ENCODE measurements at places on chromosomes 5 and 9.

- DNase-seq, result no peak
These were observed 16.8 kb downstream of the NUP214 start for GRCh38 chr9:131142160-131142559.

DNA sequence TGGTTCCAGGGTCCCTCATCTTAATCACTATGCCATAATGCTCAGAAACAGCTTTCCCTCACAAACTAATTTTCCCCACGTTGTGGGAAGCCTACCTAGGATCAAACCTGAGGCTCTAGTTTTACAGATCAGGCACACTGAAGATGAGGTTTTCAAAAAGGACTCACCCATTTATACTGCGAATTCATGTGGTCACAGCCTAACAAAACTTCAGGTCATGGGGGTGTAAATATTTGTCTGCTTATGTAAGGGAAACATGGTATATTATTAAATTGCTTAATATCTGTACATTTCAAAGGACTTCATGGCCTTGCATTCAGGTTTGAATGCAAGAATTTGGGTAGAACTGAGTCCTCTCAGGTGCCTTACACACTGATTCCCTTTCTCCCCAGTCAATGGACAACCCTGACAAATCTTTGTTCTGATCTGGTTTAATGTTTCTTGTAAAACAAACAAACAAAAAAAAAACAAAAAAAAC is 12.1 kb downstream of the ZFAND5 start:
- DNase-seq, result no peak

GRCh38 chr5:38456657-38457399 is 99.6 kb downstream of the LIFR start:
- DNase-seq, result no peak

DNA sequence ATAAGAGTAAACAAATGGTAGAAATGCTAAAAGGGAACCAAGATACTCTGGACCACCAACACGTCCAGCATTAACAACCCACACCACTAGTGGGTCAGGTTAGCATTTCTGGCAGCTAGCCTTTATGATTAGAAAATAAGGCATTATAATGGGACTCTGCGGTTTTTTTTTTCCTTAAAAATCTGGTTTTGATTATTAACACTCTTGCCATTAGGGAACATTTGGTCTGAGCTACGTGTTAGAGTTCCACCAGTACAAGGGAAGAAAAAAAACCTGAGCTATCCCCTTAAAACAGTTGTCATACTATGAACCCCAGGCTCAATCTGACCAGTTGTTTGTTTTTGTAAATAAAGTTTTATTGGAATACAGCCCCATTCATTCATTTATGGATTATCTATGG is 110.4 kb downstream of the NTRK2 start:
- no peak for DNase-seq

DNA sequence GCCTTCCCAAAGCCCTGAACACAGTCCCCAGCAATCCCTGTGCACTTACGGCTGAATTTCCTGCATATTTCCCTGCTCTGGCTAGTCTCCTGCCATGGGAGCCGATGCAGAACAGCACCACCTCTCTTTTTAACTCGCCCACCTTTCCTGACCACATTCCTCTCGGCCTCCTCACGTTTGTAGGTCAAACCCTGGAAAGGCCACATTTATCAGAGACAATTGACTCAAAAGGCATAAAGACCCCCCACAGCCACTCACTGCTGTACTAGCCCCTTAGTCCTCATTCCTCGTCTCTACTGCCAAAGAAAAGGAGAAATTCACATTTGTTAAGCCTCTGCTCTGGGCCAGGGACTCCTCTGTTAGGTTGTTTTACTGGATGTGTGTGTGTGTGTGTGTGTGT is 43.6 kb downstream of the ENC1 start:
- DNase-seq, result no peak

DNA sequence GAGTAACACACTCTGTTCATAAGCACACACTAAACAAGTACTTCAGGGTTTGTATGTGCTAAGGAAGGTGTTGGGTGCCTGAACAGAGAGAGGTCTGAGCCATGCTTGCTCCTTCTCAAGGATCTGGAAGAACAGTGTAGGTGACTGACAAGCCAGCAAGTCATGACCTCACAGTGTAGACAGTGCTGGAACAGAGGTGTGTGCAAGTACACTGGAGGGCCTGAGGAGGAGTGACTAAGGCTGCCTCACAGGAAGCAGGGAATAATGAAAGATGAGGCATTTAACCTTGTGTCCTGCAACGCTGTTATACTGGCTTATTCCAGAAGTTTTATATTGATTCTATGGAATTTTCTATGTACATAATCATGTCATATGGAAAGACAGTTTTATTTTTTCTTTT is 83.9 kb downstream of the TMEM174 start:
- DNase-seq, result no peak

DNA sequence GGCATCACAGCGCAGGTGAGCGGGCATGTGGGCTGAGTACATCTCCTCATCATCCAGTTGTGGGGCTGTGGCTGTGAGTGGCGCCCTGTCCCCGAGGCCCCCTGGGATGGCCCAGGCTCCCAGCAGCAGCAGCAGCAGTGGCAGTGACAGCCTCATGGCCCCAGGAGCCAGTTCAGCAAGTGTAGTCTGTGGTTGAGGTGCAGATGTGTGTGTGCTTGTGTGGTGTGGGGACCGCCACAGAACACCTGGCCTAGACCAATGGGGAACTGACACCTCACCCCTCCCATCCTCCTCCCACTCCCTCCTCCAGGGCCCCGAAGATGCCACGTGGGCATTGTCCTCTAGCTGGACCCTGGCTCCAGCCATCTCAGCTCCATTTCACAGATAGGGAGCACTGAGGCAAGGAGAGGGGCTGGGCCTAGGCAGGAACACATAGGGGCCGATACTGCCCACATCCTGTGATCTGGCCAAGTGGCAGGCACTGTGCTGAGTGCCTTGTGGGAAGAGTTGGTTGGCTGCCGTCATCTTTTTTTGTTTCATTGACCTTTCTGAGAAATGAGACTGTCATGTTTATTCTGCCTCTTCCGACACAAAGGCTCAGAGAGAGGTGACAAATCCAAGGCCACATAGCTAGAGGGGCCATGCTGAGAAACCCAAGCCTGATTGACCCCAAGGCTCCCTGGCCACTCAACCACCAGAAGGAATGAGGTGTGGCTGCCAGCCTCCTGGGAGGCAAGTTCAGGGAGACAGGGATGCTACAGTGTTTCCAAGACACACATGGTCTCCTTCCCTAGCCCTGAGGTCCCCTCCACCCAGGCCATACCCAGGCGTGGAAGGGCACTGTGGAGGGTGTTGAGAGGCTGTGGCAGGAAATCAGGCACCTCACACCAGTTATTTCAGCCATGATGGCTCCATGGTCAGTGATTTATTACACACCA is at the start of gene MZB1:
Gene MZB1, minus strand, starts transcription at position 213 of the 938 bp plus-strand sequence. Its CDS starts 57 bp downstream, at position 156.
- DNase-seq, result no peak

GRCh38 chr5:61735995-61736394 is 403.9 kb downstream of the ZSWIM6 start:
- no peak for DNase-seq

GRCh38 chr9:124392871-124393460 is 22.3 kb downstream of the PSMB7 start:
- DNase-seq, result peak; percentile 74

GRCh38 chr9:123365287-123365880 is 9.4 kb downstream of the CRB2 start:
- no peak for DNase-seq

DNA sequence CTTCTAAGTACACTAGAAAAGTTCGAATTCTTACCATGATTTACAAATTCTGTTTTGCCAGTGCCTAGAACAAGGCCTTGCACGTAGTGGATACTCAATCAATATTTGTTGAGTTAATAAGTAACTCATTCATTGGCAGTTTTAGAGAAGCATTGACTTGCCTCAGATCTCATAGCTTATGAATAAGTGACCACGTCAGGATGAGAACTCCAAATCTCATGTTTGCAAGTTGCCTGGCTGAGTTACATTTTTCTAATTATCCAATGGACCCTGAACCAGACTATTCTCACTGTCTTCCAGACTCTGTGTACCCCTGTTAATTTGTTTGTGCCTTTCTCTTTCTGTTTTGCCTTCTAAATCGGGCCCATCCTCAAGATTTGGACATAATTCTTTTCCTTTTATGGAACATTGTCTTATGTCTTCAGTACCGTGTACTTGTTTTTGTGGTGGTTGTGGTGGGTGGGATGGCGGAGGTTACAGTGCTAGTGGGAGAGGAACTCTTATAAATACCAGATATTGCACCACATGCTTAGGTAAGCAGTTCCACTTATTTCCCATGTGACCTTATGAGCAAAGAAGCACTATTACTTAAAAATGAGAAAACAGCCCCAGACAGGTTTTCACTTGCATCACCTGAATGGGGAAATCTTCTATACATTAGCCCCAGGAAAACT is 96.3 kb downstream of the UNC13B start:
- DNase-seq, result peak; percentile 79
